A673 (cell line): ENCODE measurements at places on chromosomes 6 and 20. TPM values are rescaled to one million over a fixed set of nuclear protein-coding genes. Genes with fewer than 3 reads are reported as not detected.

The PNLDC1 gene
- total RNA-seq = 0.58 TPM in 1 of 2 replicates, not detected in the other

The SRSF12 gene
- 14.3 and 14.5 TPM in 2 replicates for total RNA-seq

- H3K27ac ChIP-seq = peak overlapping the region; percentile 83
- H3K36me3 ChIP-seq = no peaks in the 10 kb centered on the region
- peak overlapping the region; percentile 93 for H3K4me3 ChIP-seq
- no peaks in the 10 kb centered on the region for H3K27me3 ChIP-seq
These were observed 611 bp upstream of the TMEM217 start for GRCh38 chr6:37258405-37259105.

GRCh38 chr6:34723203-34723602 is 26.6 kb upstream of the ILRUN start:
- no peaks in the 10 kb centered on the region for H3K36me3 ChIP-seq
- no peaks in the 10 kb centered on the region for H3K4me1 ChIP-seq
- H3K27ac ChIP-seq = no peak overlapping the region
- no peaks in the 10 kb centered on the region for H3K27me3 ChIP-seq
- H3K4me3 ChIP-seq = no peak overlapping the region

The FKBP1C gene
- 0.28 TPM in 1 of 2 replicates, not detected in the other for total RNA-seq

- H3K36me3 ChIP-seq = peaks cover 6% of the 10 kb centered on the region
- DNase-seq = no peak
- H3K27me3 ChIP-seq = no peaks in the 10 kb centered on the region
- no peak overlapping the region for H3K4me3 ChIP-seq
- no peak overlapping the region for H3K27ac ChIP-seq
- peaks cover 4% of the 10 kb centered on the region for H3K4me1 ChIP-seq
These were observed 16.3 kb downstream of the CCDC167 start for GRCh38 chr6:37483252-37483901.

- H3K27ac ChIP-seq = no peak overlapping the region
- no peaks in the 10 kb centered on the region for H3K27me3 ChIP-seq
- H3K4me1 ChIP-seq = no peaks in the 10 kb centered on the region
- H3K36me3 ChIP-seq = no peaks in the 10 kb centered on the region
These were observed 495.4 kb downstream of the CDH26 start for GRCh38 chr20:60453388-60454246.

GRCh38 chr20:57663681-57664451 is 43.6 kb upstream of the ZBP1 start:
- no peak overlapping the region for H3K27ac ChIP-seq
- H3K36me3 ChIP-seq = no peaks in the 10 kb centered on the region
- H3K4me3 ChIP-seq = no peak overlapping the region

GRCh38 chr20:61936701-61937131 is 129.0 kb downstream of the TAF4 start:
- no peak overlapping the region for H3K4me3 ChIP-seq
- H3K36me3 ChIP-seq = no peaks in the 10 kb centered on the region
- no peaks in the 10 kb centered on the region for H3K4me1 ChIP-seq
- DNase-seq = no peak
- no peak overlapping the region for H3K27ac ChIP-seq

DNA sequence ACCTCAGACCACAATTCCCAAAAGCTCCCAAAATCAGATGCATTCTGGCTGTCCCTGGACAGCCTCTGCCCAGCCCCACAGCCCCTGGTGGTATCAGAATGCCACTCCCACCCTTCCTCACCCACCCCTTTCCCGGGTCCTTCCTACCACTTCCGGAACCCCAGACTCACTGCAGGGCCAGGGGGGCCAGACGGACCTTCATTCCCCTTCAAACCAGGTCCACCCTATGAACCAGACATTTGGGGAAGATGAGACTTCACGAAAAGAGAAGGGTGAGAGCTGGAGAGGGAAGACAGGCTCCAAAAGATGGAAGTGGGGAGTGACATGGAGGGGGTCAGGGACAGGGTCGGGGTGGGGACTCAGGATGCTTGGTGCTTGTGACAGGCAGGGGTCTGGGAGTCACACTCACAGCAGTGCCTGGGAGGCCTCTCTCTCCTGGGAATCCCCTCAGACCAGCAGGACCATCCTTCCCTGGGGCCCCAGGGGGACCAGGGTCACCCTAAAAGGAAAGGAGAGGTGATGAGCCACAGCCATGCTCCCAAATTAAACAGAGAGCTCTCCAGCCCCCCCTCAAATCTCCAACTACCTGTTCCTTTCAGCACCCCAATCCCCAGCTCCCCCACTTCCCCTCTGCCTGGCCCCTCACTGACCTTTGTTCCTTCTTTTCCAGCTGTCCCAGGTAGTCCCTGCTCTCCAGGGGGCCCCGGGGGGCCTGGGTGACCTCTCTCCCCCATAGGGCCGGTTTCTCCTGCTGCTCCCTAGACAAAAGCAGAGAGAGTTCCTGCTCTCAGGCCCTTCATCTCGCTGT is 20.2 kb downstream of the COL11A2 start:
- H3K4me3 ChIP-seq = no peak overlapping the region
- DNase-seq = no peak
- no peak overlapping the region for H3K27ac ChIP-seq
- no peaks in the 10 kb centered on the region for H3K27me3 ChIP-seq

- no peaks in the 10 kb centered on the region for H3K36me3 ChIP-seq
- H3K4me1 ChIP-seq = no peaks in the 10 kb centered on the region
- H3K27me3 ChIP-seq = no peaks in the 10 kb centered on the region
- no peak overlapping the region for H3K27ac ChIP-seq
- DNase-seq = no peak
- no peak overlapping the region for H3K4me3 ChIP-seq
These were observed 411.4 kb downstream of the ESR1 start for GRCh38 chr6:152218887-152219286.

DNA sequence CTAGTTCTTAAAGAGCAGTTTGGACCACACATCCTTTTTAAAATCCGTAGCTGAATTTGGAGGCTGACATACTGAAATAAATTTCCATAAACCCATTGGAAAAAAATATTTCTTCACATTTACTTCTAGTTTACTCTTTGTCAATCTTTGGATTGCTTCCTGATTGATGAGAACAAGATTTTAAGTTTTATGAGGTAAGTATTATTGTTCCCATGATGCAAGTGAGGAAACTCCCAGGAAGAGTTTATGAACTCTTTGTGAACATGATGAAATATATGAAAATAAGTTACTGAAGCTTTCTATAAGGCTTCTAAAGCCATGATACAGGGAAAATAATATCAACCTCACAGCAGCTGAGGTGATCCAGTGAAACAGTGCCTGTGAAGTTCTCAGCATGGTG is 320.0 kb downstream of the GJA1 start:
- no peak for DNase-seq
- H3K27me3 ChIP-seq = no peaks in the 10 kb centered on the region
- H3K4me3 ChIP-seq = no peak overlapping the region
- H3K4me1 ChIP-seq = no peaks in the 10 kb centered on the region
- no peak overlapping the region for H3K27ac ChIP-seq

- DNase-seq = no peak
- H3K36me3 ChIP-seq = no peaks in the 10 kb centered on the region
- no peaks in the 10 kb centered on the region for H3K4me1 ChIP-seq
- H3K27me3 ChIP-seq = no peaks in the 10 kb centered on the region
These were observed 27.6 kb upstream of the ADA start for GRCh38 chr20:44678990-44679611.

- H3K36me3 ChIP-seq = no peaks in the 10 kb centered on the region
- H3K4me3 ChIP-seq = no peak overlapping the region
- no peak for DNase-seq
- no peak overlapping the region for H3K27ac ChIP-seq
These were observed 17.1 kb downstream of the NPEPL1 start for GRCh38 chr20:58709703-58710039.

DNA sequence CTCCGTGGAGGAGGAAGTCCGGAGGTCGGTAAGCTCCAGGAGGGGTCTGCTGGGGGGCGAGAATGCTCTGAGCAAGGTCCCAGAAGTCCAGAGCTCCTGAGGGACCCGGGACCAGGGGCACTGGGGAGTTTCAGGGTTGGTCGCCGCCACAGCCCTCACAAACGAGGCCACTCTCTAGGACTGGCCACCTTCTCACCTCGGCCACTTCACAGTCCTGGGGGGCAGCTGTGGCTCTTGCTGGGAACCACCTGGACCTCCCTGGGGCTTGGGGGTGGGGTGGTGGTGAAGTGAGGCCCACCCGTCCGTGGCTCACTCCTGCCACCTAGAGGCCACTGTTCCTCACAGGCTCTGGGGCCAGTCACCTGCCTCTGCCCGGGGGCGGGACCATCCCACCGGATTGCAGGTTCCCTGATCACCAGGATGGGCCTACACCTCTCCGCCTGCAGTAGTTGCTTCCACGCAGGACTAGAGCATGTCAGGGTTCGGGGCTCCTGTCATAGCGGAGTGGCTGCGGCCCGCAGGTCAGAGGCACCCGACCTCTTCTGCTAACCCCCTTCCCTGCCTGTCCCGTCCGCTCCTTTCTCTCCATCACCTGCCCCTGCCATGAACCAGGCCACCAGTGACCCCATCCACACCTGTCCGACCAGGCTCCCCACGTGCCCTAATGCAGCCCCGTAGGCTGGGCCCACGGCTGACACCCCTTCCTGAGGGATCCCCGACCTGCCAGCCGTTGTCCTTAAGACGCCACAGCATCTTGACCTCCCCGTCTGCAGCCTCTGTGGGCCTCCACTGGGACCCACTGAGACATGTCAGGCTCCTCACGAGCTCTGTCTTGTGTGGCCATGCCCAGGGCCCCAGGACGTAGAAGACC is 5.1 kb upstream of the TCEA2 start:
- H3K27ac ChIP-seq = no peak overlapping the region
- H3K4me3 ChIP-seq = no peak overlapping the region
- H3K36me3 ChIP-seq = no peaks in the 10 kb centered on the region
- H3K27me3 ChIP-seq = no peaks in the 10 kb centered on the region
- peak; percentile 73 for DNase-seq
- peaks cover 12% of the 10 kb centered on the region for H3K4me1 ChIP-seq

GRCh38 chr6:139099984-139100383 is 34.9 kb upstream of the HECA start:
- no peak overlapping the region for H3K27ac ChIP-seq
- no peaks in the 10 kb centered on the region for H3K36me3 ChIP-seq
- H3K4me1 ChIP-seq = no peaks in the 10 kb centered on the region
- H3K27me3 ChIP-seq = no peaks in the 10 kb centered on the region

GRCh38 chr20:35059110-35059509 is 33.5 kb downstream of the TRPC4AP start:
- H3K27ac ChIP-seq = no peak overlapping the region
- H3K4me3 ChIP-seq = no peak overlapping the region
- no peaks in the 10 kb centered on the region for H3K27me3 ChIP-seq
- no peaks in the 10 kb centered on the region for H3K36me3 ChIP-seq
- H3K4me1 ChIP-seq = peaks cover 4% of the 10 kb centered on the region
- DNase-seq = no peak

The ANKEF1 gene
- 0.96 and 1.3 TPM in 2 replicates for total RNA-seq

DNA sequence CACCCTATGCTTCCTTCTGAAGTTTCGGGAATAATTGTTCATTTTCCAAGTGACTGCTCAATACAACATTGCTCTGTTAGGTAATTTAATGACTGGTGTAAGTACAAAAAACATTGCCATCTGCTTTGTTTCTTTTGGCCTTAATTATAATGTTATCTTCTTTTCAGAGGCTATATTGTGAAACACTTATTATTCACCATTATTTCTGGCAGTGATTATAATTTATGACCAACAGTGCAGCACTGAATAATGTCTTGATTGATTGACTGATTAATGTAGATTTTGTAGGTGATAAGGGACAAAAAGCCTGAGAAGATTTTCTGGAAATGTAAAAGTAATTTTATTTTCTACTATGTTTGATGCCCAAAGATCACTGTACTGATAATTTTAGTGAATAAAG is 377.7 kb downstream of the PLCB1 start:
- no peak overlapping the region for H3K4me3 ChIP-seq
- no peaks in the 10 kb centered on the region for H3K36me3 ChIP-seq
- no peak overlapping the region for H3K27ac ChIP-seq
- DNase-seq = no peak
- no peaks in the 10 kb centered on the region for H3K4me1 ChIP-seq
- no peaks in the 10 kb centered on the region for H3K27me3 ChIP-seq

DNA sequence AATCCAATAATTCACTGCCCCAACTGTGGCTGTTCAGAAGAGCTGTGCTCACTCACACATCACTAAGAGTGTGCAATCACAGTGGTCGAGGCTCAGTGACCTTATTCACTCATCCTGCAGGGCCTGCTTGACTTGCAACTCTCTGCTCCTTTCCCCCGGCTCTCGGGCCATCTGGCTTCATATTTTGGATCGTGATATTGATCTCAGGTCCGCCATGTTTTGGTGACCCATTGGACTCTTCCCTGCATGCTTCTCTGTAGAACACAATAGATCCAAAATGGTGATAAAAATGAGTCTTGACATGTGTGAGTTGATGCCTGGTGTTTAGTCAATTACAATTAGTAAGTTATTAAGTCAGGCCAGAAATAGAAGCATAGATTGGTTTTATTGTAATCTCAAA is 313.9 kb upstream of the SOX4 start:
- H3K27ac ChIP-seq = no peak overlapping the region
- no peak for DNase-seq
- H3K27me3 ChIP-seq = no peaks in the 10 kb centered on the region
- no peaks in the 10 kb centered on the region for H3K36me3 ChIP-seq
- no peaks in the 10 kb centered on the region for H3K4me1 ChIP-seq

- H3K36me3 ChIP-seq = peaks cover 82% of the 10 kb centered on the region
- no peak overlapping the region for H3K27ac ChIP-seq
- H3K4me1 ChIP-seq = no peaks in the 10 kb centered on the region
- no peak overlapping the region for H3K4me3 ChIP-seq
- no peak for DNase-seq
These were observed 11.9 kb downstream of the NELFCD start for GRCh38 chr20:58992911-58993310.

The SLC25A27 gene
- 0.45 and 0.52 TPM in 2 replicates for total RNA-seq

The PRL gene
- total RNA-seq = 0.24 TPM in 1 of 2 replicates, not detected in the other

The SLC17A9 gene
- total RNA-seq = 0.17 TPM in 1 of 2 replicates, not detected in the other

GRCh38 chr20:63072991-63073737 is 66.4 kb upstream of the BHLHE23 start:
- H3K27ac ChIP-seq = no peak overlapping the region
- H3K4me3 ChIP-seq = no peak overlapping the region
- no peak for DNase-seq
- no peaks in the 10 kb centered on the region for H3K36me3 ChIP-seq

The HAO1 gene
- not detected in 2 replicates for total RNA-seq

GRCh38 chr6:160039441-160039840 is 70.6 kb downstream of the IGF2R start:
- H3K4me1 ChIP-seq = no peaks in the 10 kb centered on the region
- H3K27ac ChIP-seq = no peak overlapping the region
- no peak overlapping the region for H3K4me3 ChIP-seq
- no peak for DNase-seq
- H3K36me3 ChIP-seq = peaks cover 34% of the 10 kb centered on the region
- no peaks in the 10 kb centered on the region for H3K27me3 ChIP-seq

GRCh38 chr6:13157293-13157692 is 171.0 kb downstream of the TBC1D7 start:
- no peak for DNase-seq
- no peak overlapping the region for H3K4me3 ChIP-seq
- H3K36me3 ChIP-seq = no peaks in the 10 kb centered on the region
- H3K4me1 ChIP-seq = no peaks in the 10 kb centered on the region

The FILIP1 gene
- 0.24 and 0.32 TPM in 2 replicates for total RNA-seq

The ZNF311 gene
- 0.84 and 0.92 TPM in 2 replicates for total RNA-seq

The OR2H1 gene
- total RNA-seq = not detected in 2 replicates

- no peak for DNase-seq
- no peaks in the 10 kb centered on the region for H3K36me3 ChIP-seq
- H3K27ac ChIP-seq = no peak overlapping the region
- no peaks in the 10 kb centered on the region for H3K27me3 ChIP-seq
- H3K4me3 ChIP-seq = no peak overlapping the region
- peaks cover 8% of the 10 kb centered on the region for H3K4me1 ChIP-seq
These were observed 106.4 kb upstream of the CARMIL1 start for GRCh38 chr6:25172819-25173218.

- no peaks in the 10 kb centered on the region for H3K4me1 ChIP-seq
- DNase-seq = no peak
- no peak overlapping the region for H3K27ac ChIP-seq
These were observed 21.4 kb upstream of the PRDM1 start for GRCh38 chr6:106064756-106065155.
